ENCODE measurements at places on chromosomes 6 and 20. TPM values are rescaled to one million over a fixed set of nuclear protein-coding genes. Genes with fewer than 3 reads are reported as not detected.

The MOXD1 gene
- not detected for total RNA-seq

The AFDN gene
- total RNA-seq = 21.0 TPM

The CST2 gene
- not detected for total RNA-seq

The MBOAT1 gene
- not detected for total RNA-seq

The TGM3 gene
- total RNA-seq = not detected

The SPATA25 gene
- total RNA-seq = 4.7 TPM

The PSORS1C2 gene
- not detected for total RNA-seq

The SCGN gene
- not detected for total RNA-seq

The ZNF311 gene
- not detected for total RNA-seq

The SLPI gene
- total RNA-seq = not detected

The BCAS4 gene
- total RNA-seq = 231 TPM

The NMBR gene
- total RNA-seq = not detected
